Ammon's horn (tissue), 1 donor: ENCODE measurements at places on chromosomes 2 and 18.

DNA sequence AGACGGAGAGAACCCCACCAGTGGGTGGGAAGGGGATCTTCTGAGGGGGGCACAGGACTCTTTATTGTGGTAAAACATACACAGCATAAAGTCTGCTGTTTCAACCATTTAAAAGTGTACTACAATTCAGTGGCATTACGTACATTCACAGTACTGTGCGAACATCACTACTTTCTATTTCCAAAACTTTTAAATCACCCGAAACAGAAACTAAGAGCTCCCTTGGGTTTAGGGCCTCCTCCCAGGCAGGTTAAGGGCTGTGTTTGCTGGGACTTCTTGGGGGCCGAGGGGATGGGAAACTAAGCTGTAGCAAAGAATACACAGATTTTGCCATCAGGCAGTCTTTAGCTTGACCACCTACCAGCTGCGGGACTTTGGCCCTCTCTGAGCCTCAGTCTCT, 242.0 kb downstream of the HAUS1 start:
- no peak for DNase-seq

DNA sequence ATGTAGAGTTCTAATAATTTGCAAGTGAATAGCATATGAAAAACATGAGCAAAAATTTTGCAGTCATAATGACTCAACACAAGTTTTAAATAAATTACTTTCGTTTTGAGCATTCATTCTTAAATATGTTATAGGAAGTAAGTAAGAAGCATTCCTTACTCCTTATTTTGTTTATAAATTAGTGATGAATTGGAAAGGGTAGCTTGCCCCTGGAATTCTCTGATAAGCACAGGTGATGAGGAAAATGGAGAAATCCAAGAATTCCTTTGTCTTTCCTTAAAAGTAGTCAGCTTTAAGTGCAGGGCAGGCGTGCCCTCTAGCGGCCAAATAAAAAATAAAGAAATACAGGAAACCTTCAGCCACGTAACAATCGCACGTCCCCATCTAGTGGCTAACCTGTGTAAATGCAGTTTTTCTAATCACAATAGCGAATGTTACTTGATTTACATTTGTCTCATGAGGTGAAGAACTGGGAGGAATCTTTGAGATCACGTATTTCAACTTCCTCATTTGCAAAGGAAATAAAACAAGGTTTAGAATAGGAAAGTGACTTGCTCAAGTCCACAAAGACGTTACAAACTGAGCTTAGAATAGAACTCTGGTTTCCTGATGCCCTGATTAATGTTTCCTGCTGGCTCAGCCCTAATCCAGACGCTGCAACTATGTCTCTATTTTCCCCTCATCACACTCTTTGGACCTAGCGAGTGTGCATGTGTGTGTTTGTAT, 47.2 kb upstream of the ZNG1B start:
- DNase-seq, result peak; percentile 92

DNA sequence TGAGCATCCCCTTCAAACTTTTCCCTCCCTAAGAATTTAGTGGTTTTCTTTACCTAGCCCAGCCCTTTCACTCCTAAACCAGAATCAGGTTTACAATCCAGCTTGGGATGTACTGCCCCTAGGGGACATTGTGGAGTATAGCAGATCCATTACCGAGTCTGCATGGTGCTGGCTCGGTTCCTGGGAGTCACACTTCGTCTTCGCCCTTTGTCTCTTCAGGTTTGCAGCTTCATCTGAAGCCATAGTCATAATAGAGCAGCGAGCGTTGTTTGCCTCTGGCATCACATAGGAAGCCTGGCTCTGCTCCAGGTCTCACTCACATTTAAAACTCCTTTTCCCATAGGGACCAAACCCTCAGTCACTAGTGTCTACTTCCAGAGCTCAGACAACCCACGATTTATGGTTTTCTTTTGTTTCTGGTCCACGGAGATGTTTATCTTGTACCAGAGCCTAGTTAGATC, 16.8 kb upstream of the LYPD6 start:
- peak; percentile 45 for DNase-seq

DNA sequence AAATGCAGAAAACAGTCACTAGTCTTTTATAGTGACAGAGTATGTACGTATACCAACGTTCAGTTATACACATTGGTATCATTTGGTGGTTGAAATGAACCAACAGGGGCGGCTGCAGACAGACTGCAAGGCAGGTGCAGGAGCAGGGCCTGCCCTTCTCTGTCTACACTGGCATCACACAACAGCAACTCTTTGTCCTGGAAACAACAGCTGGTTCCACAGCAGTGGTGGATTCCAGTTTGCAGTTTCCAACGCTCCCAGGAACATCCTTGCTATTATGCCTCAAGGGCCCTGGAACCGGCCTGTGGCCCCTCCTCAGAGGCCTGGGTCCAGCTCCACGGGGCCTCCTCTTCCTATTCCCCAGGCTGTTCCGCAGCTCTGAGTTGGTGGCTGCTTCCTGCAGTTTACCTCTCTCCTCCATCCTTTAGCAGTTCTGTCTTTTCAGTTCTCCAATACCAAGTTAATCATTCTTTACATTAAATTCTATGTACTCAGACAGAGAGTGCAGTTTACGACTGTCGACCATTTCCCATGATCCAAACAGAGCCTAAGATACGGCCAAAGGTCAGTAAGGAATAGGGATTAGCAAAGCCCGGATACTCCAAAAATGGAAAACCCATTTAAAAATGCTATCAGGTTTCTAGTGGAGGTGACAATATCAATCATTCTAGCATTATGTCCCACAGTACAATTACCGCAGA, 87.8 kb downstream of the NOL10 start:
- DNase-seq, result no peak

DNA sequence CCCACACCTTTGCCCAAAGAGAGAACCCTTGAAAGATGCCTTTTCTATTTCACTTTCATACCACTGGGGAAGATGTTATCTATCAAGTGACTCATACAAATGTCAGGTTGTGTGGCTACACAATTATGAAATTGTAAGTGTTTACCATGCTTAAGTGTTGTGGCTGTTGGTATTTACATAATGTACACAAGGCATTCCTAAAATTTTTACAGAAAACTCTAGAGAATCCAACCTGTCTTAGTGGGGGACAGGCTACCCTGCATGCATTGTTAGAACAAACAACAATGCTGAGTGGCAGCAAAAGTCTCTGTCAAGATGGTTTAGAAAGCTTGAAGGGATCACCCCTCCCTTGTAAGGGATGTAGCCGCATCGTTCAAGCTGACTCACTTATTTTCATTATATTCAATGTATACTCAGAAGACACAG, 5.5 kb upstream of the MGAT4A start:
- DNase-seq, result no peak

- DNase-seq, result no peak
Measured at GRCh38 chr18:58310517-58310916, 266.5 kb downstream of the NEDD4L start.

DNA sequence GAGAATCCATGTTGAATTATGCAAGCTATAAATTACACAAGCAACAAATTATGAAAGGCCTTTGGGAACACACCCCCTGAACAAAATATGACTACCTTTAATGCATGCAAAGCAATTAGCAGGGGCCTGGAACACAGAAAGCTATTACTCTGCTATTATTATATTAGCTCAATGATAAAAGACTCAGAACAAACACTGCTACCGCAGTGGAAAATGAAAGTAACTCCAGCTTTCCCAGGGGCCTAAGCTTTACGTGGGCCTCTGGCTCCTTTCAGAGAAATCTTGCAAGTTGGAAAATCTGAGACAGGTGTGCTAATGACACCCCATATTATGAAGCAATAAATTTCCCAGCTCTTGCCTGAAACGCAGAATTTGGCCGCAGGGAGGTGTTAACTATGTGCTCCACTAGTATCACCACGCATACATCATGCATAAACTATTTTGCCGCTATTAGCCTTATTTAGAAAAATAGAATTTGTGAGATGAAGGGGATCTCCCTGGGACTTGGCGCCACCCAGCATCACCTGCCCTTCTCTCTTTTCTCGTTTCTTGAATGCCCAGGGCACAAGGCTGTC, 321.6 kb upstream of the LYPD1 start:
- no peak for DNase-seq

DNA sequence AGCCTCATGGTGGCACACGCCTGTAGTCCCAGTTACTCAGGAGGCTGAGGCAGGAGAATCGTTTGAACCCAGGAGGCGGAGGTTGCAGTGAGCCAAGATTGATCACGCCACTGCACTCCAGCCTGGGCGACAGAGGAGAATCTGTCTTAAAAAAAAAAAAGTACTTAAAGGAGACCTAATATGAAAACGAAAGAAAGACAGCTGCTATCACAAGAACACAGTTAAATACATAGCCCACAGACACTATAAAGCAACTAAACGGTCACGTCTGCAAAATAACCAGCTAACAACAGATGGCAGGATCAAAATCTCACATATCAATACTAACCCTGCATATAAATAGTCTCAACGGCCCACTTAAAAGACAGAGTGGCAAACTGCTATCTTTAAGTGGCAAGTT, 43.9 kb upstream of the TACR1 start:
- DNase-seq, result no peak

GRCh38 chr2:134399096-134399495, 145.2 kb downstream of the MGAT5 start:
- no peak for DNase-seq

DNA sequence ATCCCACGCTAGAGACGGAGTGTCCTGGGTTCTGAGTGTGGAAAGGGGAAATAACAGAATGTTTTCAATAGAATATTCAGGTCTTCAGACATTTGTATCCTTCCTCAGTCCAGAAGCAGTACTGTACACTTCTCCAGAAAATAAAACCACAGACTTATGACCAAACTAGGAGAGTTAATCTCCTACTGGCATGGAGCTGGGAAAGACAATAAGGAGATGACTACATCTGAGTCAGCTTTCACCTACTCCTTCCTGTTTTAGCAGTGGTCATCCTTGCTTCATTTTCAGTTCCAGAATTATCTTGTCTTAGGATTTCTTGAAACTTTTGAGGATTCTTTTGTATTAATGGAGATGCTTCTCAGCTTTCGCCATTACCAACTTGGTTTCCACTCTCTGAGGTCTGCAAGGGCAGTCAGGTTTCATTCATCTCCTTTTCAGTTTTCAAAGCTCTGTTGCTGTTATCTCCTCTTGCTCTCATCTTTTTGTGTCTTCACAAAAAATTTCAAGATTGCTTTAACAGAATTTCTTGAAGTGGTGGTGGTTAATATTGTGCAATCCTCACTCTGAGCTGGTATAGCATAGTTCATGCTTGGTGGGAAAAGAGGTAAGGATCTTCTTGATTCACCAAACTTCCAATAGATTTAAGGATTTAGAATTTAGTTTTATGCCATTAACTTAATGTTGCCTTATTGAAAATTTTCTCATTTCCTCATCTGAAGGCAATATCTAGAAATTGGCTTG, 23.7 kb upstream of the NR4A2 start:
- DNase-seq, result no peak
